A549 (cell line): ENCODE measurements at places on chromosomes 5 and 9. TPM values are rescaled to one million over a fixed set of nuclear protein-coding genes. Genes with fewer than 3 reads are reported as not detected.

Gene REXO4
- polyA plus RNA-seq: 30.3 to 31.7 TPM (median 31.0 TPM) in 3 replicates

Gene REEP2
- polyA plus RNA-seq: 5.0 to 6.1 TPM (median 5.1 TPM) in 3 replicates

Gene WDR36
- polyA plus RNA-seq: 15.3 to 17.5 TPM (median 15.3 TPM) in 3 replicates

Gene ACTBL2
- 0.06 to 0.11 TPM (median 0.09 TPM) in 3 replicates for polyA plus RNA-seq

Gene PCDHB16
- 0.05 to 0.10 TPM (median 0.08 TPM) in 3 replicates for polyA plus RNA-seq

Gene RALGPS1
- 3.0 to 5.0 TPM (median 3.9 TPM) in 3 replicates for polyA plus RNA-seq

Gene TEK
- 0.04 TPM in 1 of 3 replicates, not detected in the others for polyA plus RNA-seq

Gene CATSPER3
- 0.22 to 0.62 TPM (median 0.41 TPM) in 3 replicates for polyA plus RNA-seq

Gene CEP72
- 10.6 to 10.8 TPM (median 10.8 TPM) in 3 replicates for polyA plus RNA-seq
